GM12892 (cell line): ENCODE measurements at places on chromosomes 2 and 18.

DNA sequence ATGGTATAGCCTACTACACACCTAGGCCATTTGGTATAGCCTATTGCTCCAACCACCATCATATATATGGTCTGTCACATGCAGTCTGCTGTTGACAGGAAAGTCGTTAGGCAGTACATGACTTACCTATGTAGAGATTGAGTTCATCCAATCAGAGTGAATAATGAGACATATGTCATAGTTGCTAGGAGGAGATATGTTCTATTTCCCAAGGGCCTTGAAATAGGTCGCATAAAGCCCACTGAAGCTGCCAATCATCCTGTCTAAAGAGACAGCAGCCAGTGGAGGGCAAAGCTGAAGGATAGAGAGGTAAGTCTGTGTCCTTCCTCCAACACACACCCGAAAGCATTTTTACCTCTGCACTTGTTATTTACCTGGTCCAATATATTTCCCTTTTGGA, 263.4 kb downstream of the PTPRM start:
- no peak for DNase-seq

DNA sequence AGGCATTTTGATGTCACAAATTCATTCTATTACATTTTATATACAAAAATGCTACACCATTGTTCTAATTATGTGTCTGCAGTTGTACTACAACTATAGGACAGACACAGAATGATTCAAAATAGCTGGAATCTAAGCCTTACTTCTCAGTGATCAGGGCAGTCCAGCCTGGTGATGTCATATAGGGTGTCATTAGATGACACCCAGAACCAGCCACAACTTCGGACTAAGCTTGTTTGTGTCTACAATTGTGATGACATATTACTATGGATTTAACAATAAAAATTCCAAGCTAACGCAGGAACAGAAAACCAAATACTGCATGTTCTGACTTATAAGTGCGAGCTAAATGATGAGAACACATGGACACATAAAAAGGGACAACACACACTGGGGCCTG, 31.0 kb downstream of the M1AP start:
- no peak for DNase-seq

DNA sequence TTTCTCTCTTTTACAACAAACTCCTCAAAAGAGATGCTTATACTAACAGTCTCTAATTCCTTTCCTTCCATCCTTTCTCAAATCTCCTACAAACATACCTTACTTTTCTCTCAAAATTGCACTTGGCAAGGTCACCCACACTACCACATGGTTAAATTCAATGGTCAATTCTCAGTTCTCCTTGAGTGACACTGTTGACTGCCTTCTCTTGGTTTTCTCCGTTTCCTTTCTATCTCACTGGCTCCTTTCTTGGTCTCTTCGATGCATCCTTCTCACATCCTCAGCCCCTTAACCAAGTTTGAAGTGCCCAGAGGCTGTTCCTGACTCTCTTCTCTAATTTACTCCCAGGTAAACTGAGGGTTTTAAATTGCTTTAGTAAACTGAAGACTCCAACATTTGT, 12.5 kb downstream of the C1D start:
- no peak for DNase-seq

DNA sequence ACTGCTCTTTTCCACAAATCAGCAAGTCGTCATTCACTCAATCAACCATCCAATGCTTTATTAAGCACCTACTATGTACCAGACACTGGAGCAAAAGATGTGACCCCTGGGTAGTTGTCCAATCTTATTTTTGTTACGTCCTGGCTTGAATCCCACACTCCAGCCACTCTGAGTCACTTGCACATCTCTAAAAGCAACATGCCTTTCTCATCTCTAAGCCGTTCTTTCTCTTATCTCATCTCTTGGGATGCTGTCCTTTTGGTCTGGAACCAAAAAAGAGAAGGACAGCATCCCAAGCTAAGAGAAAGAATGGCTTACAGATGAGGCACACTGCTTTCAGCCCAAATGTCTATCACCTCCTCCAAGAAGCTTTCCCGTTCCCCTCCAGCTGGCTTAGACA, 58.8 kb downstream of the RNF152 start:
- no peak for DNase-seq

- DNase-seq = no peak
Observed at GRCh38 chr2:62800618-62801017, 95.1 kb downstream of the EHBP1 start.

GRCh38 chr2:219914577-219914976, 287.1 kb downstream of the SLC4A3 start:
- DNase-seq = no peak

DNA sequence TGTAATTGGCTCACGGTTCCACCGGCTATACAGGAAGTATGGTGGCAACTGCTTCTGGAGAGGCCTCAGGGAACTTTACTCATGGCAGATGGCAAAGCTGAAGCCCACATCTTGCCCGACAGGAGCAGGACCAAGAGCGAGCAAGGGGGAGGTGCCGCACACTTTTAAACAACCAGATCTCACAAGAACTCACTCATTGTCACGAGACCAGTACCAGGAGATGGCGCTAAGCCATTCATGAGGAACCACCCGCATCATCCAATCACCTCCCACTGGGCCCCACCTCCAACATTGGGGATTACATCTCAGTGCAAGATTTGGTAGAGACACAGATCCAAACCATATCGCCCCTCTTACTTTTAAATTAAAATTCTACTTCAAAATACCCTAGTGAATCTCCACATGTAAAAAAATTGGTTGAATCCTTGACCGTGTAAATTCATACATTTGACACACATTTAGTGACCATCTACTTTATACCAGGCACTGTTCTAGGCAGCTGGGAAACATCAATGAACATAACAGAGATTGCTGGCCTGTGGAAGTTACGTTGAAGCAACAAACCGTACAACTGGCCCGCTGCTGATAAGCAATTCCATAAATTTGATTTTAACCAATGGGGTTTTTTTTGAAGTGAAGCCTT, 87.6 kb downstream of the ALPK2 start:
- DNase-seq = no peak

- DNase-seq = no peak
Observed at GRCh38 chr2:126208266-126208665, 447.7 kb upstream of the GYPC start.

- DNase-seq = no peak
Observed at GRCh38 chr2:172416447-172417058, 10.8 kb upstream of the ITGA6 start.

- no peak for DNase-seq
Observed at GRCh38 chr2:71067567-71068217, 756 bp upstream of the NAGK start.

GRCh38 chr2:219648176-219648575, 20.7 kb downstream of the SLC4A3 start:
- DNase-seq = no peak

GRCh38 chr2:196191541-196191940, 20.2 kb upstream of the STK17B start:
- no peak for DNase-seq

GRCh38 chr2:231597014-231597611, 4.4 kb downstream of the TEX44 start:
- DNase-seq = no peak

GRCh38 chr2:28821295-28821958, 10.8 kb downstream of the SPDYA start:
- DNase-seq = no peak
